ENCODE measurements at places on chromosomes 7 and 10.
A peak's percentile ranks its signal among the peaks of the same experiment; 100 is the strongest.

GRCh38 chr10:12158111-12158510, 28.6 kb downstream of the SEC61A2 start:
- no peak for DNase-seq

GRCh38 chr7:143978585-143978984, 21.5 kb upstream of the OR6B1 start:
- DNase-seq = peak; percentile 79

- DNase-seq = no peak
These were observed 6.6 kb upstream of the ATP6V0A4 start for GRCh38 chr7:138804618-138805017.

DNA sequence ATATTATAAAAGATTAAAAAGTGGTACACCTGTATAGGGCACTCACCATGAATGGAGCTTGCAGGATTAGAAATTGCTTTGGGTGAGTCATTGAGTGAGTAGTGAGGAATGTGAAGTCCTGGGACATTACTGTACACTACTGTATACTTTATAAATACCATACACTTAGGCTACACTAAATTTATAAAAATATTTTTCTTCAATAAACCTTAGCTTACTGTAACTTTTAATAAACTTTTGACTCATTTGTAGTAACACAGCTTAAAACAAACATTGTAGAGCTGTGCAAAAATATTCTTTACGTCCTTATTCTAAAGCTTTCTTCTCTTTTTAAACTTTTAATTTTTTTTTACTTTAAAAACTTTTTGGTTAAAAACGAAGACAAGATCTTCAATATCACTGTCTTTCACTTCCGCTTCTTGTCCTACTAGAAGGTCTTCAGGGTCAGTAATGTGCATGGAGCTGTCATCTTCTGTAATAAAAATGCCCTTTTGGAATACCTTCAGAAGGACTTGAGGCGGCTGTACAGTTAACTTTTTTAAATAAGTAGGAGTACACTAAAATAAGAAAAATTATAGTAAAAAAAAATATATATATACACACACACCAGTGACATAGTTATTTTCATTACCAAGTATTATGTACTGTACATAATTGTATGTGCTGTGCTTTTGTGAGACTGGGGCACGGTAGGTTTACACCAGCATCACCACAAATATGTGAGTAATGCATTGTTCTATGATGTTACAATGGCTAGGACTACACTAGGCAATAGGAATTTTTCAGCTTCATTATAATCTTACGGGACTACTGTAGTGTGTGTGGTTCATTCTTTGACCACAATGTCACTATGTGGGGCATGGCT, 3.5 kb downstream of the STK31 start:
- peak; percentile 85 for DNase-seq

DNA sequence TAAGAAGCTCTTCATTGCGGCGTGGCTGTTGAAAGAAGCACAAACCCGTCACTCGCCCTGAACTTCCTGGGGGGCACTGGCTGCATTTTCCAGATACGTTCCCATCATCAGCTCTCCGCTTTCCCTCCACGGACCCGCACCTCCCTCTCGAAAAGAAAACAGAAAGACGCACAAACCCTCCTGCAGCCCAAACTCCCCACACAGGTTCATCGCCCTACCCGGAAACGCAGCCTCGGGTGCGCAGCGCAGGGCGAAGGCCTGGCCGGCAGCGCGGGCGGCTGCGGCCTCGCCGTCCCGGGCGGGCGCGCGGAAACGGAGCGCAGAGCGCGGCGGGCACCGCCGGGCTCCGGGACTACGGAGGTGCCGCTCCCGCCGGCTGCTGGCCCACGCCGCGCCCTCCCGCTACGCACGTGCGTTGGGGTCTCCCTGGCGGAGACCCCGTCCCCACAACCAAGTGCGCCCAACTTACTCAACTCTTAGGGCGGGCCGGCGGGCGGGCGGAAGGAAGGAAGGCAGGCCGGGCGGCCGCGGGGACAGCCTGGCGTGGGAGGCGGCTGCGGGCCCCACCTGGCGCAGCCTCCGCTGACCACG, 822 bp downstream of the ZNF800 start:
- DNase-seq = peak; percentile 39

GRCh38 chr10:125010362-125010761, 68.4 kb downstream of the ZRANB1 start:
- DNase-seq = no peak

- no peak for DNase-seq
These were observed 11.6 kb downstream of the COL28A1 start for GRCh38 chr7:7524121-7524520.

DNA sequence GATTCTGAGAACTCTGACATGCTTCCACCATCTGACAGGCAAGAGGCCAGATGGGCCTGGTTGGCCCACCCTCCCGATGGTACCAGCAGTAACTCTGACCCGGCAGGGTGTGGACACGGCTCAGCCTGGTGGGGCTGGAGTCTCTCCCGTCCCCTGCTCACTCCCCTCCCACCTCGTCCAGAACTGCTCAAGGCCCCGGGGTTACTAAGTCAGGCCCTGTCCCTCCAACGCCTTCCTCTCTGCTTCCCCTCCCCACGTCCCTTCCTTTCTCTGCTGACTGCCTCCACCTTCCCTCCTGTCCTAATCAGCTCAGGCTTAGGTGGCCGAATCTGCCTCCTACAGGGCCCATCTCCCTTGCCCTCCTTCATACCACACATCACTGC, 12.5 kb downstream of the CALML5 start:
- DNase-seq = no peak

DNA sequence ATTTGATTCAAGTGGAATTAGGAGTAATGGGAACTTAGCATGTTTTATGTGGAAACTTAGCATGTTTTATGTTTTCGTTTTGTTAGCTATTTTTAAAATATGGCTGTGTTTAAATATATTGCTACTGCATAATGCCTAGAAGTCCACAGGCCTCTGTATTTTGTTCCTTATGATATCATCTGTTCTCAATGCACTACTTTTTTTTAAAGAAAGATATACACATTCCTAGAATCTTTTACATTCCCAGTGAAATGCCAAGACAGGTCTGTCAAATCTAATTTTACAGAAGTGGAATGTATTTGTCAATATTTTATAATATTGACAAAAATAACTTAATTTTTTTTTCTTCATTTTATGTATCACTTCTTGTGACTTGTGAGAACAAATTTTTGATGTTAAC, 51.6 kb downstream of the ST7 start:
- peak; percentile 74 for DNase-seq

DNA sequence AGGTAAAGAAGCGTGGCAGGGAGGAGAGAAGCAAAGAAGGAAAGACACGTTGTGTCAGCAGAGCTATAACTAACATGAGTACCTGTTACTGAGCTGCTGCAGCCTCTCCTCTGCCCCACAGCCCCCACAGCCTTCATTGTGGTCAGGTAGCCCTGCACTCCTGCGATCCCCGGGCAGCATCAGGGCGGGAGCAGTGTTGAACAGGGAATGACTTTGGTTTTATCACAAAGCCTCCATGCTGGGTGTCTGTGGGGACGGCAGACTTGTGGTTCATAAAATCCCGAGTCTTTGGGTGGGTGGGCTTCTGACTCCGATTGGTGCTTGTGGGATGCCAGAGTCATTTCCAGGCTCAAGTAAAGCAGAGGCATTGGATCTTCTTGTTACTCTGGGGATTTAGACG, 14.8 kb upstream of the PRKAG2 start:
- DNase-seq = no peak

DNA sequence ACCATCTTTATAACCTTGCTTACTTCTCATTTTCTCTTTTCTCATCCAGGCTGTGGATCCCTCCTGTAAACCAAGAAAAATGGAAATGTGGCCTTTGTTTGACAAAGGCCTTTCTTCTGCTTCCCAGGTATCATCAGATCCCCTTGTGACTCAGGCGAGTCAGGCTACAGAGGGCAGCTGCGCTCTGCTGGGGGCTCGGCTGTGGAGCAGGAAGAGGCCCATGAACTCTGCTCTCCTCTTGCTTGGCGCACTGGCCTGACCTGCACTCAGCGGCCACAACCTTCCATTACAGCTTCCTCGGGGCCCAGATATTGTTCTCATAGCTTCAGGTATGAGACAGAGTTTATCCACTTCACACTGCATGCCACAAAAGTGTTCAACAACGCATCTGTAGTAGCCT, 457.6 kb upstream of the COBL start:
- no peak for DNase-seq

DNA sequence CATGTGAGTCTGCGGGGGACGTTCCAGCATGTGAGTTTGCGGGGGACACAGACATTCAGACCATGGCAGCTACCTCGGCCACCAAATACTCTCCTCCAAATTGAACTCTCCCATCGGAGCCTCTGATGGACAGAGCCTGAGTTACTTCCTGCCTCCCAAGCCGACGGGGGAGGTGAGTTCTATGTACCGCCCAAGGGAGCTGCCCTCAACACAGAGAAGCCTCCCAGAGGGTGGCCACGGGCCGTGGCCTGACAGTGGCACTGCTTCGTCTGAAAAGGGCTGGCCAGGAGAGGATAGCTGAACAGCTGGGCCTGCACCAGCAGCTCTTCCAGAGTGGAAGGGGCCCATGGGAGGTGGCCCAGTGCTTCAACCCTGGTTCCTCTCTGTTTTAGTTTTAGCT, 274.5 kb upstream of the PPP2R2D start:
- no peak for DNase-seq

DNA sequence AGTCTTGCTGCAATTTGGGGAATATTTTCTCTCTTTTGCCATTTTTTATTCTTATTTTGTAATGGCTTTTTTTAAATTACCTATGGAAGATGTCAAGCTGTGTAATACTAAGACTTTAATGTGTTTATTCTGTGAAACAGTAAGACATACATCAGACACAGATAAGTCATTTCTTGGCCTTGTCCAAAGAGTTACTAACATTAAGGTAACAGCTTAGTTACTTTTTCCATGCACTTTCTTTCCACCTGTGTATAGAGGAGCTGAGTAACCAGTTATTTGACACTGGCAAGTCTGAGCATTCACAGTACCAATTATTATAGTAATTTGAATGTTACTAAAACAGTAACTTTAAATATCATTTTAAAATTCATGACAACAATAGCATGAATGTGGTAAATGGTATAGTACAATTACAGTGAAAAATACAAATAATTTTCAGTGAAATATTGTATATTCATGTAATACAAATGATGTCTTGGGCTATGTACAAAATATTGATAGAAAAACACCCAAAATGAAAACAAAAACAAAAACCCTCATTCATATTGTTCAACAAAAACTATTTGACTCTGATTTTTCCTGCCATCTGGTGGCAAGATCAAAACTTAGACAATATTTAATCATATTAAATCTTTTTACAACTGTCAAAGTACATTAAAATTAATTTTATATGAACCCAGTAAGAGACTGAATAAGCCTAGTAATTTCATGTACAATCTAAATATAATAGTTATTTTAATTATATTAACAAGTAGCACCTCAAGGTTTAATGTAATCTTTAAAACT, 259.8 kb upstream of the SEMA3A start:
- no peak for DNase-seq

DNA sequence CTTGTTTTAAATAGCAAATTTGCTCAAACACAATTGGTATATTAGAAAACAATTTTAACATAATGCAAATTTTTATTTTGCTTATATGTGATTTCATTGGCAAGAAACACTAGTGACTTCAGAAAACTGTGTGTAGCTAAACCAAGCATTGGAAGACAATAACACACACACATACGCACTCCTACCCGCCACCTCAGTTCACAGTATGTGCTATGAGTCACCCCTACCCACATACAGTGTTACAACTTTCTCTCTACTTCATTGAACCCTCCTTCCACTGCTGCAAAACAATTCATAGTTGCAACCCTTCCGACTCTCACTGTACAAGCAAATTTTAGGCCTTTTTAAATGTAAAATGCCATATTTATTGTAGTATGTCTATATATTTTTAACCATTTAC, 119.9 kb upstream of the THSD7A start:
- DNase-seq = peak; percentile 39

DNA sequence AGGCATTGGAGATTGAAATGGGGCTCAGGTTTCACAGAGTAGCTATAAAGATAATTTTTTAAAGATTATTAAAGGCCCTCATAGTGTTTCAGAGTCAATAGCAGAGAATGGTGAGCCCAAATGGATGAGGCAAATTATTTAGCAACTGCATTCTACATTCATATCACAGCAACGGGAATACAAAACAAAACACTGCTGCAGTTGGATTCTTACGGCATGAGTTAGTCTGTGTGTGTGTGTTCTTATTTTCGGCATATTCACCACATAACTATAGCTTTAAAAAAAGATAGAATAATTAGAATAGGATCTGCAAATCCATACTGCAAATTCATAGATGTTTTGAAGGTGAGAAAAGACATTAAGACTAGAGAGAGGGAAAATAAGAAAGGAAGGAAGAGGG, 66.0 kb downstream of the SUGCT start:
- peak; percentile 95 for DNase-seq

DNA sequence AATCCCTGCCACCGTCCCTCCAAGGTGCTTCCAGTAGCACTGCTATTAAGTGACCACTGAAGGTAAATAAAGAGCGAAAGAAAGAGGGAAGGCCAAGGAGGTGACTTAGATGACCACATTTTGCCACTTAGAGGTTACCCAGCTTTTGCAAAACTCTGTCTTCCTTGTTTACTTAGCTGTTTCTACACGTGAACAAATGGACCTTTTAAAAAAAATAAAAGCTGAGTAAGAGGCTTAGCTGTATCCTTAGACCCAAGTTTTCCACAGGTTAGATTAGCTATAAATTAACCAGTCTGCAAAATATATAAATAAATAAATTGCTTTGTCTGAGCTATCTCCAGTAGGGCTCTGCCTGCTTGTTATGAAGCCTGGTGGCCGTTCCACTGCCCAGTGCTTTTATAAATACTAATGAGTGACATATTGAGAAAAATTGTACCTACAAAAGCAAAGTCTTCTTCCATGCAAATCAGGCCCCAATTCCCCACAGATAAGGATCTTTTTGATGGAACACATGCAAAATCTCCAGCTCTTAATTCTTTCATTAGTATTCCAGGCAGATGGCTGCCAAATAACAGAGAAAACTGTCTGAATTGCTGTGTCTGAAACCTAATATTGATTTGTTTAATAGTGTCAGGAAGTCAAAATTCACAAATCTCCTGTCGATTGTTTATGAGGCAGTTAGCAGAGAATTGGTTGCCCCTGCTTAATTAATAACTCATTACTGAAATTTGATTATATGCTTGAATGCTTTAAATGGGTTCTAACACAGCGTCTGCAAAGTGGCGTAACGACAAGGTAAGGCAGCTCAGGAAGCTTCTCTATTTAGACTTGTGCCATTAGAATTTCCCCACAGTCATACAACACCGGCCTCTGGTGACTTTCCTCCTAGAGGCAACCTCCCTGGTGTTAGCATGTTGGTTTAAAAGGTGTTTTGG, 176.7 kb downstream of the EMX2 start:
- DNase-seq = no peak

- DNase-seq = peak; percentile 53
These were observed 9.7 kb upstream of the PPP1R35 start for GRCh38 chr7:100446040-100446439.

DNA sequence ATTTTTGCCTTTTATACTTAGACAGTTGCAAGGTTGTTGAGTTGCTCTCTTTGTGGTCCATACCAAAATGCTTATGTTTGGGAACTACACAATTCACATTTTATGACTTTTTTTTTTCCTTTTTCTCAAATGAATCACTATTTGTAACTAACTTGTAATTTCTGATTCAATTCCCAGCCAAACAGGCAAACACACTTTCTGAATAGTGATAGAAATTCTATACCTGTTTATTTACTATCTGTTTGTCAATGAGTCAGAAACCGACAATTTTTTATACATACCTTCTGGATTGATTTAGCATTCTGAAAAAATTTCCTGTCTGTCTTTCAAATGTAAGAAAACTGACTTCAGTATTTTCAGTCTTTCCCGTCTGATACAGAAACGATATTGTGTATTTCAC, 69.1 kb downstream of the MBL2 start:
- no peak for DNase-seq

Data from iris pigment epithelial cell (primary cell).